ENCODE measurements at places on chromosomes 7 and 10. TPM values are rescaled to one million over a fixed set of nuclear protein-coding genes. Genes with fewer than 3 reads are reported as not detected.

GIMAP1 gene
- total RNA-seq: 12.4 TPM

CBX3 gene
- 235 TPM for total RNA-seq

VSTM2A gene
- not detected for total RNA-seq

VWDE gene
- total RNA-seq: 4.6 TPM

FAM24B gene
- 17.7 TPM for total RNA-seq

SLC26A4 gene
- total RNA-seq: 15.4 TPM

SCIN gene
- 1.0 TPM for total RNA-seq

KCND2 gene
- not detected for total RNA-seq

MKRN1 gene
- 75.5 TPM for total RNA-seq

CLDN3 gene
- total RNA-seq: not detected

PRRT4 gene
- total RNA-seq: 0.18 TPM

TDRD1 gene
- 0.15 TPM for total RNA-seq

CHAT gene
- not detected for total RNA-seq

PRF1 gene
- 433 TPM for total RNA-seq

FGL2 gene
- 9.4 TPM for total RNA-seq

TCAF2 gene
- 20.8 TPM for total RNA-seq

PPP2R2D gene
- total RNA-seq: 36.0 TPM

NPTX2 gene
- total RNA-seq: not detected

ZDHHC4 gene
- 30.1 TPM for total RNA-seq

GATAD1 gene
- 21.0 TPM for total RNA-seq

ACBD7 gene
- 1.9 TPM for total RNA-seq

SH2D4B gene
- total RNA-seq: not detected

STAG3 gene
- total RNA-seq: 8.1 TPM

BTBD16 gene
- total RNA-seq: not detected

Data from activated CD8-positive, alpha-beta memory T cell treated with anti-CD3 and anti-CD28 coated beads, Interleukin-2, amount 10 ng/mL, durations not matched to agents 7 days and 5 days (primary cell).